ENCODE measurements at places on chromosomes 4 and X. TPM values are rescaled to one million over a fixed set of nuclear protein-coding genes. Genes with fewer than 3 reads are reported as not detected.
A peak's percentile ranks its signal among the peaks of the same experiment; 100 is the strongest.

DNA sequence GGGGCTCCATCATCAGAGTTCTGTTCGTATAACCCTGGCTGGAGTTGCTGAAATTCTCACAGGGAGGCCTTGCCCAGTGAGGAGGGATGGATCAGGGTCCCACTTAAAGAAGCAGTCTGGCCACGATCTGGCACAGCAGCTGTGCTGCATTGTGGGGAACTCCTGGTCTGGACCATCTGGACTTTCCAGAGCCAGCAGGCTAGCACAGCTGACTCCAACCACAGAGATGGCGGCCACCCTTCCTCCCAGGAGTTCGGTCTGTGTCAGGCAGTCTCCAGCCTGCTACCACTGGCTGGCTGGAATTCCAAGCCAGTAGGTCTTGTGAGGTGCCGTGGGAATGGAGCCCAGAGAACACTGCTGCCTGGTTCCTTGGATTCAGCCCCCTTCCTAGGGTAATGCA lies 62.0 kb downstream of the SLAIN2 start:
- no peaks in the 10 kb centered on the region for H3K36me3 ChIP-seq
- no peaks in the 10 kb centered on the region for H3K27me3 ChIP-seq
- DNase-seq, result no peak
- H3K27ac ChIP-seq, result no peak overlapping the region

The ETDA gene
- total RNA-seq, result not detected

DNA sequence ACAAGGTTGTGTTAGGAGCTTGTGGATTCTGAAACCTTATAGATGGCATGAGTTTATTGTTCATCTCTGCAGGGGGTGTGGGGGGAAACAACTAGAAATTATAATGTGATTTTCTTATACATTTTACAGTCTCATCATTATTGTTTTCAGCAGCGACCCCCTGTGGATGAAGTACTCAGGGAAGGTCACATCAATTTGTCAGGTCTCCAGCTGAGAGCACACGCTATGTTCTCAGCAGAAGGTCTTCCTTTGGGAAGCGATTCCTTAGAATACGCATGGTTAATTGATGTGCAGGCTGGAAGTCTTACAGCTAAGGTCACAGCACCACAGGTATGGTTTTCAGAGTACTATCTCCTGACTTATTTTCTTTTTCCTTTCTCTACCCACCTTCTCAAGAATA lies 72.2 kb downstream of the BLTP1 start:
- no peak overlapping the region for H3K4me3 ChIP-seq
- H3K36me3 ChIP-seq, result peaks cover 4% of the 10 kb centered on the region
- no peak overlapping the region for H3K27ac ChIP-seq
- H3K4me1 ChIP-seq, result no peaks in the 10 kb centered on the region
- DNase-seq, result peak; percentile 69

- no peak overlapping the region for H3K4me3 ChIP-seq
- no peaks in the 10 kb centered on the region for H3K36me3 ChIP-seq
- peaks cover 4% of the 10 kb centered on the region for H3K4me1 ChIP-seq
- H3K27ac ChIP-seq, result no peak overlapping the region
- DNase-seq, result no peak
Observed at GRCh38 chr4:123455360-123455759, 58.8 kb downstream of the SPRY1 start.

The L1CAM gene
- total RNA-seq, result 0.64 TPM

DNA sequence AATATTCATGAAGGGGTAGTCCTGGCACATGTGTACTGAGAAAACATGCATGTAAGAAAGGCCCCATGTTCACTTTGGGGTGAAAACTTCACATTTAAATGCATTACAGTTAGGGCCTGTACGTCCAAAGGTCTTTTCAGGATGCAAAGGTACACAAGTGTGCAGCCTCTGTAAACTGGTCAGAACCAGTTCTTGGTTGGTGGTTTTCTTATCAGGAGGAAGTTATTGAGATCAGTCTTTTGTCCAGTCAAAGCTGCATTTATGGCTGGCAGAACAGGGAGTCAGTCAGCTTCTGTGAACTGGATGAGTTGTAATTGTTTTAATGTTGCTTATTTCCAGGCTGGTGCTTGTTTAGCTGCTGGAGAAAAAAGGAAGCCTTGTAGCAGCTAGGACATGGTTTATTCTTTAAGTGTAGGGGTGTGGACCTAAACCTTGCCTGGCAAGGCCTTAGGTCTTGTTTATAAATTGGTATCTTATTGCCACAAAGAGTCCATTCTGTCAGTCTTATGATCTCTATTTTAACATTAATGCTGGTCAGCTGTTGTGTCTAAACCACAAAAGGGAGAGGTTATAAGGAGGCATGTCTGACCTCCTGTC lies 1906.6 kb upstream of the TENM3 start:
- no peak for DNase-seq
- no peaks in the 10 kb centered on the region for H3K36me3 ChIP-seq
- H3K4me3 ChIP-seq, result no peak overlapping the region
- H3K27ac ChIP-seq, result no peak overlapping the region

Measured in A673 (cell line).